ENCODE measurements at places on chromosomes 12 and 14.
A peak's percentile ranks its signal among the peaks of the same experiment; 100 is the strongest.

GRCh38 chr12:111578971-111579340 lies 20.2 kb downstream of the ATXN2 start:
- no peak for DNase-seq

DNA sequence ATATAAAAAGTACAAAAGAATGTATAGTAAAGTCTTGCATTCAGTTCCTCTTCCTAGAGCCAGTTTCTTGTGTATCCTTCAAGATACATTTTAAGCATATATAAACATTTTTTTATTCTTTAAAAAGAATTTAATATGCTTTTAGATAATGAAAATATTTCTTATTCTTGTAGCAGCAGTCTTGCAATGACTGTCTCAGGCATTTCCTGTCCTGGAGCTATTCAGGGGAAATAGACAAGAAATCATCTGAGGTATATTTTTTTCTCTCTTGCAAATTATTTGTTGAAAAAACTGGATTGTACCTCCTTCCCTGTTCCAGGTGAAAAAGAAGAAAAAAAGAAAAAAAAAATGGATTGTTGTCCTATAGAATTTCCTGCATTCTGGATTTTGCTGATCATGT lies 17.0 kb upstream of the ERBB3 start:
- DNase-seq: no peak

- DNase-seq: no peak
These were observed 89.6 kb downstream of the ARF6 start for GRCh38 chr14:49982501-49982951.

DNA sequence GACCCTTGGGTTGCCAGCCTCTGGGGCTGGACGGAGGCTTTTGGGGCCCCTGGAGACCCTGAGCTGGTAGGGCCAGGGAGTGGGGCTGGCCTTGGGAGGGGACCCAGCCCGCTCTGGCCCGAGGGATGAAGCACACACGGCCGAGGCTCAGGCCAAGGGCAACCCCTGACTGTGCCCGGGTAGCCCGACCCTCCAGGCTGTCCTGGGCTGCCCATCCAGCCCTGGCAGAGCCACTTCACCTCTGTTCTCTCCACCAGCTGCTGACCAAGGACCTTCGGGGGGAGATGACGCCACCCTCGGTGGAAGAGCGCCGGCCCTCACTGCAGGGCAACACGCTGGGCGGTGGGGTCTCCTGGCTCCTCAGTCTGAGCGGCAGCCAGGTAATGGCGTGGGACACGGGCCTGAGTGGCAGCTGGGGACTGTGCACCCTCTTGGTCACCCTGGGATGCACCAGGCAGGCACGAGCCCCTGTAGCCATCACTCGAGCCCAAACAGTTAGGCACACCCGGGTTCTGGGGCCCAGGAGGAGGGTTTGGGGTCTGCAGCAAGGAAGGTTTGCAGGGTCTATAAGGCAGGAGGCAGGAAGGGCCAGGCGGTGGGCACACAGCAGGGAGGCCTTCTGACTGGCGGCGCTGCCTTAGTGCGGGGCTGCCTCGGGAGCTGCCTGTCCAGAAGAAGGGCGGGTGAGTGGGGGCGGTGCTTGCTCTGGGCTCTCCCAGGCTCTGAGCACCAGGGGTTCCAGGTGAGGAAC lies 19.7 kb downstream of the ASPG start:
- no peak for DNase-seq

- DNase-seq: peak; percentile 75
These were observed 21.1 kb upstream of the SCARB1 start for GRCh38 chr12:124884587-124885438.

- DNase-seq: no peak
These were observed 17.8 kb upstream of the CD9 start for GRCh38 chr12:6182279-6182898.

DNA sequence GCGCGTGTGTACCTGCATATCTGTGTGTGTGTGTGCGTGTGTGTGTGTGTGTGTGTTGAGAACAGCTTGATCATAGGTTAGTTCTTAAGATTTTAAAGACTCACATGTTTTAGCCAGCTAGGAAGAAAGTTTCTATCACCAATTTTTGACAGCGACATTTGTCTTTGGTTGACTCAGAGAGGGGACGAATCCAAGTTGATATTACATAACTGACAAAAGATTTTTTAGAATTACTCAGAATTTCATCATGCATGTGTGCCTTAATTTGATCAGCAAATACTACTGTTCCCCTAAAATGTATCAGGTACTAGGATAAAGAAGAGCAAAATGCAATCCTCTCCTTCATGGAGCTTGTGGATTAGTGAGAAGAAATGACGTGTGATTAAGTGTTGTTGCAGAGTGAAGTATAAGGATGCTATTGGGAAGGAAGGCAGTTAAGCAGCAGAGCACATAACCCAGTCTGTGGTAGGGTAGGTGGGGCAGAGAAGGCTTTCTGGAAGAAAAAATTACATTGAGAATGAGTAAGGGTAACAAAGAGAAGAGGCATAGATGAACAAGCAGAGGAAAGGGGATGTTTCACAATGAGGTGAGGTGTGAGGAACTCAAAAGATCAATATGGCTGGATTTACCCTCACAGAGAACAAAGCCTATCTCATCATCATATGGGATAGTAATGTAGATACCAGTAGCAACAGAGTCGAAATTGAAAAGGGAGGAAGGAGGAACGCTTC lies 77.5 kb downstream of the ELK3 start:
- DNase-seq: no peak

DNA sequence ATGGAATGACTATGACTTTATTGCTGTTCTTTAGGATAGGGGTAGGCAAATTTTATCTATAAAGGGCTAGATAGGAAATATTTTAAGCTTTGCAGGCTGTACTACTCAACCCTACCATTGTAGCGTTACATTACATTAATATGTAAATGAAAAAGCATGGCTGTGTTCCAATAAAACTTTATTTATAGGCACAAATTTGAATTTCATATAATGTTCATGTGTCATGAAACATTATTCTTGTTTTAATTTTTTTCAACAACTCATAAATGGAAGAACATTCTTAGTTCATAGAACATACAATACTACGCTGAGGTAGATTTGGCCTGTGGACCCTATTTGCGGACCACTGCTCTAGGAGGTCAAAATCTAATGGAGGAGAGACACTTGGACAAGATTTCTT lies 133.7 kb downstream of the SOX5 start:
- DNase-seq: no peak

DNA sequence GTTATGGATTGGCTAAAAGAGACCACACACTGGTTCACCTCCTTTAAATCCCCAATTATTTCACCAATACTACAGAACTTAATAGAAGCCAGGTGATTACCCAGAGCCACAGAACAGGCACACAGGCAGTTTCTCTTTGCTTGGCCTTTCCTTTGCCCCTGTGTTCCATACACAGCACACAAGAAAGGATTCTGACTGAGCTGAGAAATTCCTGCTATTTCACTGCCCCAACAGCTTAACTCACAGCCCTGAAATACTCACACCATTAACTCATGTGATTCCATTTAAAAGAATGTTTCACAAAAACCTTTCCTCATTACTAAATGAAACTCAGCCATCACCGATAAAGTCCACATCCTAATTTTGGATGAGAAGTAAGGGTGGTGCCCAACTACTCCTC lies 133.6 kb downstream of the MED13L start:
- DNase-seq: no peak

- no peak for DNase-seq
These were observed 60.4 kb downstream of the TTC7B start for GRCh38 chr14:90755661-90756304.

- DNase-seq: no peak
These were observed 84.9 kb upstream of the PWP1 start for GRCh38 chr12:107600581-107601144.

GRCh38 chr14:35088514-35088913 lies 33.3 kb downstream of the PPP2R3C start:
- no peak for DNase-seq

GRCh38 chr12:70659077-70659606 lies 21.9 kb upstream of the PTPRB start:
- no peak for DNase-seq
